ENCODE measurements at places on chromosomes 5 and 9.
A peak's percentile ranks its signal among the peaks of the same experiment; 100 is the strongest.

DNA sequence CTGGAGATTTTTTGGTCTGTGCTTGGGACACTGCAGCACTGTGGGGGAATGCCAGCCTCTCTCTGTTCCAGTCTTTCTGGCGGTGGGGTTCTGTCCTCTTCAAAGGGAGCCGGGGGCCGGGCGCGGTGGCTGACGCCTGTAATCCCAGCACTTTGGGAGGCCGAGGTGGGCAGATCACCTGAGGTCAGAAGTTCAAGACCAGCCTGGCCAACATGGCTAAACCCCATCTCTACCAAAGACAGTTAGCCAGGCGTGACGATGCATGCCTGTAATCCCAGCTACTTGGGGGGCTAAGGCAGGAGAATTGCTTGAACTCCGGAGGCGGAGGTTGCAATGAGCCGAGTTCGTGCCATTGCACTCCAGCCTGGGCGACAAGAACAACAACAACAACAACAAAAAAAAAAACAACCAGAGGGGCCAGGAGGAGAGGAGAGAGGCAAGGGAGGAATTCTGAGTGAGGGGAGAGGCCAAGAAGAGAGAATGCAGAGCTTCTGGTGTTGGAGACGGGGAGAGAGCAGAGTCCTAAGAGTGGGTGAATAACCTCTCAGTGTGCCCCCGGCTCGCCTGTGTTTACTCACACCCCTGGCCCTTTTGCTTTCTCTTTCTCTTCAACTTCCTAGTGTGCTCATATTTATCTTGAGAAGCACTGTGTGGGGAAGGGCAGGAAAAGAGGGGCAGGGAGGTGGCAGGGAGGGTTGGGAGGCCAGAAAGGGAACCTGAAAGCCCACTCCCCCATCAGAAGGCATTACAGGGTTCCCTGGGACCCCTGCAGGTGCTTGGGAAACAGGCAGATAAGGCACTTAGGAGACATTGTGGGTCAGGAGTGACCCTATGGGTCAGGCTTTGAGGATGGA, 3.2 kb upstream of the SET start:
- no peak for DNase-seq

GRCh38 chr9:19998823-19999455, 210.1 kb upstream of the SLC24A2 start:
- no peak for DNase-seq

DNA sequence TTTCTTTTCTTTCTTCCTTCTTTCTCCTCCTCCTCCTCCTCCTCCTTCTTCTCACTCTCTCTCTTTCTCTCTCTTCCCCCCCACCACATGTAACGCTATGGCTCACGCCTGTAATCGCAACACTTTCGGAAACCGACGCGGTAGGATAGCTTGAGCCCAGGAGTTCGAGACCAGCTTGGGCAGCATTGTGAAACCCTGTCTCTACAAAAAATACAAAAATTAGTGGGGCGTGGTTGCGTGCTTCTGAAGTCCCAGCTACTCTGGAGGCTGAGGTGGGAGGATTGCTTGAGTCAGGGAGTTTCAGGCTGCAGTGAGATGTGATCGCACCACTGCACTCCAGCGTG, 736 bp upstream of the GLDC start:
- no peak for DNase-seq

DNA sequence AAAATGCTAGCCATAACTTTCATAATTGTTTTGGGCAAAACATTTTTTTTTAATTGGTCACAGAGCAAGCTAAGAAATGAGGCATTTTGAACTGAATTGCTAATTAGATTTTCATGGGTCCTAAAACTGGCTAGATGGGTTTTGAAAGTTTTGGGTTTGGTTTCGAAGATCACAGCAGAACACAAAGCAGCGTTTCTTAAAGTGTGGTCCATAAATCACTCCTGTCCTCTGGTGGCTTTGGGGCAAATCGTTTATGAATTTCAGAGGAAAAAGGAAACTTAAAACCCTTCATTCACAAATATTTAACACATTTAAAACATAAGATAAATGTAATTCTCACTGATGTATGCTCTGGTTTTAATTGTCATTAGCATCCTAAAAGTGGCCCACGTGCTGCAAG, 503.7 kb downstream of the SPATA31D1 start:
- no peak for DNase-seq

GRCh38 chr5:176818391-176819098, 8.2 kb downstream of the UNC5A start:
- no peak for DNase-seq

DNA sequence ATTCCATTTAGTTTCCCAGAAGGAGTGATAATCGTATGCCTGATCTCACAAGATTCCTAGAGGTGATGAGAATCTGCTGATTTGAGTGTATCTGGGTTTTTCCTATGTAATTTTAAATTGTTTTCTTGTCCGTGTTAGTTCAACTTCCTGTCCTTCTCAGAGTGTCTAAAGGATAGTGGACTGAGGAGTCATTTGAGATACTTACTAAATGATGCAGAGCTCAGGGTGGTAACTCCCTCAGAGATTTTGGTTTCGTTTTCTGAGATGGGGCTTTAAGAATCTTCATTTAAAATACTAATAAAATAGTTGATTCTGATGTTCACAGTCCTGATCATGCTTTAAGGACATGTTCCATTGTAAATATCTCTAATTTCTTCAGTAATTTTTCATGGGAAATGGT, 30.3 kb downstream of the MELK start:
- DNase-seq, result no peak

DNA sequence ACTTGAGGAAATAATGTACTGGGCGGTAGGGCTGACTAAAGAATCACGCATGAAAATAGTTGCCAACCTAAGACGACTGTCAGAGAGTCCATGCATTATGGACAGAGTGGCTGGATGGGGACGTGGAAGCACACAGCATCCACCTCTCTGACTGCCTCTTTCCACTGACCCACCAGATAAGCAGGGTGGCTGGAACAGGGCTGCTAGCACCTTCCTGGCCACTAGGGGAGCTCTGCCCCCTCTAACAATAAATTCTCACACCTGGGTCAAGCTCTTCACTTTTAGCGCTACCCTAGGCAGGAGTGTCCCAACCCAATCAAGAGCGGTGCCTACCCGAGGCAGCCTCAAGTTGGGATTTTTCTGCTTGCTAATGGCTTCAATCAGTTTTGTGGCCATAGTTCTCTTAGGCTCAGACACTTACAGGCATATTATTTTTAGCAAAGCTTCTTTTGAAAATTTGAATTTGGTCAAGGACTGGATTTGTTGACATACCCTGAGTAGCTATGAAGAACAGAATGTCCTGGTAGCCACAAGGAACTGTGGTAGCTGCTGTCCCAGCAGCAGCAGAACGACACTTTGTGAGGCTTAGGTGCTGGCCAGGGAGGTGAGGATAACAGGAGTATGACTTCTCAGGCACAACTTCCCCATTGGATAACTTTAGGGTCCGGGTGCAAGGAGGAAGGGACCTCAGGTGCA, 6.9 kb upstream of the TPM2 start:
- peak; percentile 45 for DNase-seq

DNA sequence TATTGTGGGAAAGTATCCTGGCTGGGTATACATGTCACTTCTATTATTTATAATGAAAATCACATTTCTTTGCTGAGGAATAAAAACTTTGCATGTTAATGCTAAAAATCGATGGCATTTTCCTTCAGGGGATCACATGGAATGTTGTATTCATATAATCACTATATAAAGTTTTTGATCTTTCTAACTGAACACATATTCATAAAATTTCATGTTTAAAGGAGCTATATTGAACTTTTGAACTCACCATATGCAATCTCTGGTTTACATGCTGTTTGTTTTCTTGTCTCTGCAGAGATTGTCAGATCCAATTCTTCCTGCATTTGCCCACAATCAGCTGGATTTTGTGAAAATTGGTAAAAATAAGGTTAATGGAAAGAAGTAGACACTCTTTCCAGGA, 33.4 kb upstream of the TRAF1 start:
- no peak for DNase-seq

- no peak for DNase-seq
These were observed 162.6 kb downstream of the CPLANE1 start for GRCh38 chr5:37086466-37087173.

GRCh38 chr5:27619982-27620381, 581.6 kb upstream of the CDH9 start:
- no peak for DNase-seq

GRCh38 chr5:91556-92263, at the start of gene PLEKHG4B:
PLEKHG4B (plus strand) TSS chr5:92168; CDS start chr5:92232, 64 bp downstream.
- DNase-seq, result peak; percentile 72

DNA sequence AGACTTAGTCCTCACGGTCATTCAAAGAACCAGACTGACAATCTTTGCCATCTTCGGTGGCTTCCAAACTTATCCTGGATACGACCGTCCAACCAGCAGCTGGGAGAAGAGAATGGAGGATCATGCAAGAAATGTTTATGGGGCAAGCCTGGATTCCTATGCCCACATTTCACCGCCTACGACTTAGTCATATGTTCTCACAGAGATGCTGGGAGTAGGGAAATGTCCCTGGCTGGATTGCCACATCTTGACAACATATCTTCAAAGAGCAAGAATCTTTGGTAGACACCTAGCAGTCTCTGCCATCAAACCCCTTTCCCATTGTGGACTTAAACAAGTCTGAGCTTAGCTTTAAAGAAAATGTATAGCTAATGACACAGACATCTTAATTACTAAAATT, 5.0 kb downstream of the MED7 start:
- no peak for DNase-seq

- no peak for DNase-seq
These were observed 16.3 kb downstream of the NLN start for GRCh38 chr5:65738305-65738704.

Measured in HTR-8/SVneo (cell line).